HCT116 (cell line): ENCODE measurements at places on chromosomes 2 and 18.

DNA sequence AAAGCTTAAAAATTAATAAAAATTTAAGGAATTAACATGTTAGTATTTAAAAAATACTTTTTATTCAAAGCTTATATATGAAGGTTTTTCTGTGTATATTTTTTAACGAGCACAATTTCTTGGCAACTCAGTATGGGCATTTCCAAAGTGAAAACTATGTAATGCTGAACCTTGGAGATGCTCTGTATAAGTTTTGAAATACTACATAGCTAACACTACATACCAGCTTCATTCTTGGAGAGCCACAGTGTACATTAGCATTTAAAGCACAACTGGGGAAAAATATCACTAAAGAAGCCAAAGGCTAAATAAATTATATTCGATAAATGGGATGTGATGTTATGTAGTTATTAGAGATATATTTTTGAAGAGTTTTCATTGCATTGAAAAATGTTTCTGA, 446.5 kb downstream of the CCDC85A start:
- no peak for DNase-seq

- no peak for DNase-seq
Measured at GRCh38 chr2:168552450-168552856, 96.4 kb downstream of the CERS6 start.

DNA sequence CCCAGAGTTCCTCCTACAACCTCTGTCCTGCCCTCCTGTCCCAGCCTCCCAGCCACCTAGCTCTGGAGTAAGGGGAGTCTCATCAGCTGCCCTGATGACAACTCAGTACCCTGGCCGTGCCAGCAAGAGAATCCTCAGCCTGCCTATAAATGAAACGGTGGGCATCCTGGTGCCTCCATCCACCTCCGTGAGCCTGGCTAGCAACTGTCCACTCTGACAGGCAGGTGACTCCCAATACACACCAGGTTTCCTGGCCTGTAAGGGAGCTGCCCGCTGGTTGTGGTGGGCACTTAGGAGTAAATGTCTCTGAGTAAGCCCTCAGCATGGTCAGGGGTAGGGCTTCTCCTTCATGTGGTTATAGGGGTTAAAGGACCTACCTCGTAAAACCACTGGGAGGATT, 81.5 kb downstream of the XDH start:
- no peak for DNase-seq

GRCh38 chr2:516944-517343, 160.3 kb downstream of the TMEM18 start:
- no peak for DNase-seq

DNA sequence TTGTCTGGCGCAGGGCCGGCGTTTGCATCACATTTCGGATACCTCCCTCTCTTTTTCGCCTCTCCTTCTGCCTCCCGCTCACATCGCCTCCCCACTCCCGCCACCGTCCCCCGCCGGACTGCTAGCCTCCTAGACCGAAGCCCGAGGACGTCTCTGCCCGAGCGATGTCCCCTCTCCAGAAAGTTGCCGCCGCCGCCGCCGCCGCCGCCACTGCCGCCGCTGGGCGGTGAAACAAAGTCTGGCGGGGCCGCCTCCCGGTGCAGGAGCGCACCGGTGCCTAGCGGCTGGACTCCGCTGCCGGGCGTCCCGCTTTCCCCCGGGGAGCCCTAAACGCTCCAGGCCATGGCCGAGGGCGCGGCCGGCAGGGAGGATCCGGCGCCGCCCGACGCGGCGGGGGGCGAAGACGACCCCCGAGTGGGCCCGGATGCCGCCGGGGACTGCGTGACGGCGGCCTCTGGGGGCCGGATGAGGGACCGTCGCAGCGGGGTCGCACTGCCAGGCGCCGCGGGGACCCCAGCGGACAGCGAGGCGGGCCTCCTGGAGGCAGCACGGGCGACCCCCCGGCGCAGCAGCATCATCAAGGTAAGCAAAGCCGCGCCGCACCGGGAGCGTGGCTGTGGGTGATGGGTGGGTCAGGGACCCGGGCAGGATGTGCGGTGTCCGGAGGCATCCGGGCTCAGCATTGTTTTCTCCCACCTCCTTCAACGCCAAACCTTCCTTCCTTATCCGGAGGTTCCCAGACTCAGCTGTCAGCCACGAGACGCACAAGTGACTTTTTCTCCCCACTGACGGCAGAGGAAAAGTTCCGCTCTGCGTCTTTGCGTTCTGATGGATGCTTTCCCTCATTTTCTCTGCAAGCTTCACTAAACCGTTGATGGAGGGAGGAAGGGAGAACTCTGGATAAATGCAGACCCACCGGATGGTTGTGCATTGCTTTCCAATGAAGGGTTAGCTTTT, 643 bp downstream of the PLCL1 start:
- no peak for DNase-seq

DNA sequence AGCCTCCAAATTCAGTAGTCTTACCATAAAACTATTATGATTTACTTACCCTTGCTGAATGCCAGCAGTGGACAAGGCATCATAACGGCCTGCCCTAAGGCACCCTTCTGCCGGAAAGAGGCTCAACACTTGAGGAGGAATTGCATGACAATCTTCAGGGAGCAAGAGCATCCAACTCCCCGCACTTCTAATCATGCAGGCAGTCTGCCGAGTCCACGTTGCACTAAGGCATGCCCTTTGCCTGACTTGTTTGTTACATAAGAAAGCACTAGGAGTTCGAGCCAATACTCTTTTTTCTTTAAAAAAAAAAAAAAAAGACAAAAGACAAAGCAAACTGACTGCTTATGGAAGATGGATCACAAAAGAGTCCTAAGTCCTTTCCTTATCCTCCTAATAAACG, 17.9 kb upstream of the SPTBN1 start:
- DNase-seq = no peak
